ENCODE measurements at places on chromosomes 16 and 17.

DNA sequence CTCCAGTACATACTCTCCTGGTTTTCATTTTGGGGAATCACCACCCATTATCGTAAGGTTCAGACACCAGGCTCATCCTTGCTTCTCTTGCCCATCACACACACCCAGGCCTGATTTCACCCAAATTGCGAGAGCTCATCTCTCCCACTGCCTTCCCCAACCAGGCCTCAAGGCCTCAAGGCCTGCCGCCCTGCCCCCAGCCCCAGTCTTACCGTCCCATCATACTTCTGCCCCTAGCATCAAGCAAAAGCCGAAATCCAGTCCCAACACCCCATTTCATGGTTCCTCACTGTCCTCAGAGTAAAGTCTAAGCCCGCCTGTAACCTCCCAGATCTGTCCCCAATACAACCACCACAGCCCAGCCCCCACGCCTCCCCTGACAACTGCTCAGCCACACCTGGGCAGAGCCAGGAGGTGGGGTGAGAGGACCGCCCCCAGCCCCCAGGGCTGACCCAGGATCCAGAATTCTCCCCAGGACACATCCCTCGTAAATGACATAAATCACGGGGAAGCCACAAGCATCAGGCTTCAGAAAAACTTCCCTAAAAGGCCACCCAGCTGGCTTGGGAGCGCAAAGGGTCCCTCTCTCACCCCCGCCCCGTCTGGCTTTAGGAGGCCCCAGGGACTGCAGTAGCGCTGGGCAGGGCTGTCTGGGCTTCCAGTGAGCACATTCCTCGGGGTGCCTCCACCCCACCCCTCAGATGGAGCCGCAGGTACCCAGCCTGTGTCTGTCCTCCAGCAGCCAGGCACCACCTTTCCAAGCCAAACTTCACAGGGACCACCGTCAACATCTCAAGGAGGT is 9.6 kb upstream of the P2RX1 start:
- no peak for DNase-seq

DNA sequence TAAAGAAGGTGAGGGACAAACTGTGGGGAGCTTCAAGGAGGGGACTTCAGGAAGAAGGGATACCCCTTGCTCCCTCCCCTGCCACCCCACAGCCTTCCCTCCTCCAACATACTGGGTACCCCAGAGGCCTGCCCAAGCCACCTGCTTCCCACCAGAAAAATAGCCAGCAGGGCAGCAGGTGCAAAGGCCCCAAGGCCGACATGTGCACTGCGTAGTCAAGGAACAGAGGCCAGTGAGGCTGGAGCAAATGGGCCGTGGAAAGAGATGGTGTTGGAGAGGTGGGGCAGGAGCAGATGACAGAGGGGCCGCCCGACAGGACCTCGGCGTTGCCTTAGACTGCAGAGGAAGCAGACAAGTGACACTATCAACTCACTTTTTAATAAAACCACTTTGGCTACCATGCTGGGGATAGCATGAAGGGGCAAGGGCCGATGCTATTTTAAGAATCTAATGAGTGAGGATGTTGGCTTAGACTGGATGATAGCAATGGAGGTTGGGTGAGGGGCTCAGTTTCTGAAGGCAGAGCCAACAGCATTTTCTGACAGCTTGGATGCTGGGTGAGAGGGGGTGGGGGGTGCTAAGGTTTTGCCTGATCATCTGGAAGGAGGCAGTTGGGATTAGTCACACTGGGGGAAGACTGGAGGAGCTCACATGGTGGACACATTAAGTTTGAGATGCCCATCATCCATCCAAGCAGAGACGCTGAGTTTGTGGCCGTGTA is 72.8 kb upstream of the TOB1 start:
- no peak for DNase-seq

GRCh38 chr16:75965504-75966374 is 239.4 kb upstream of the CPHXL start:
- DNase-seq: no peak

- DNase-seq: no peak
Measured at GRCh38 chr16:27048316-27048715, 18.4 kb upstream of the C16orf82 start.

DNA sequence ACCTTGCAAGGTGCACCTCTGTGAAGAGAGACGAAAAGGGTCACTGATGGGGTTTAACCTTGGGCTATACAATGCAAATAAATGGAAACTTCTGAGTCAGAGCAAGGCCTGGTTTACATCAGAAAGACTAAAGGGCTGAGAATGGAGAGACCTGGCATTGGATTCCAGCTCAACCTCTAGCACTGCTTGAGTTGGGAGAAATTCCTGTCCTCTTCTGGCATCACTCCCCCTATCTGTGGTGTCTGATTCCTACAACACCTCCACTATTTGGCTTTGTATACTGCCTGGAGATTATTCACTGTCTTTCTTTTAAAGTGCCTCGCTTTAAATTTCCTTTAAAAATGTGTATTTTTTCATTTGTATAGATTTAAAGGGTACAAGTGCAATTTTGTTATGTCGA is 68.8 kb downstream of the GPR139 start:
- no peak for DNase-seq

- DNase-seq: no peak
Measured at GRCh38 chr17:6712058-6712853, 913 bp downstream of the SLC13A5 start.

GRCh38 chr17:78873519-78874340 is 29.3 kb downstream of the CEP295NL start:
- DNase-seq: no peak

DNA sequence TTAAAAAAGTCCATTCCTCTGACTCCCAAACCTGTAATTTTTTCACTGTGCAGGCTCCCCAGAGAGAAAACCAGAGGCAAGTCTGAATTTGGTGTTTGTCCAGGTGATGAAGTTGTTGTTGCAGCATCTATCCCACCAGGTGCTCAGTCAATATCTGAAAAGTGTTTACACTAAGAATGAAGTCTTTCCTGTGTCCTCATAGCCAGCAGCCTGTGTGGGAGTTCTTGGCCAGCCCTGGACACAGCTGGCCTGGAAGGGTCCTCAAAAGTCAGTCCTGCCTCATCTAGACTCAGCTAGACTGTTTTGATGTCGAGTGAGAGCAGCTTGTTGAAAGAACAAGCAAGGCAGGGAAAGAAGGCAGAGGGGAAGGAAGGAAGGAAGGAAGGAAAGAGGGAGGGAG is 3.3 kb upstream of the PMP22 start:
- DNase-seq: no peak

- no peak for DNase-seq
Measured at GRCh38 chr16:65772134-65772732, 594.3 kb upstream of the CDH5 start.

DNA sequence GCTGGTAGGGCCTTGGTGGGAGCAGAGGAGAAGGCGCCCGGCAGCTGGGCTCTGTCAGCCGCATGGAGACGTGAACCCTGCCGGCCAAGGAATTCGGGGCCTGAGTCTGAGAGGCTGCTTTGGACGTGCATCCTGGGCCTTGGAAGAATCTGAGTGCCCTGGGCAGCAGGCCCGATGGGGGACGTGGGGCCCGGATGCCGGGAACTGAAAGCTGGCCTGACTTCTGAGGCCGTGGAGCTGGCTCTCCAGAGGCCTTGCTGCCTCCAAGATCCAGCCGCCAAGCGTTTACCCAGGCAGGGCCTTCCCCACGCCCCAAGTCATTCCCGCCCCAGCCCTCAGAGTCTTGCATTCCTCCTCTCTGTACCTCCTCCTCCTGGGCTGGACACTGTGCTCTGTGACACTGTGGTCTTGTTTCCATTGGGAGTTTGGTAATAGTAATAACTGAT is 37.2 kb downstream of the NKD1 start:
- no peak for DNase-seq
